Sigmoid colon (tissue), 7 donors: ENCODE measurements at places on chromosomes 1 and 21. TPM values are rescaled to one million over a fixed set of nuclear protein-coding genes. Genes with fewer than 3 reads are reported as not detected.

- no peak for DNase-seq
Observed at GRCh38 chr1:12473596-12474362, 144.2 kb downstream of the DHRS3 start.

DNA sequence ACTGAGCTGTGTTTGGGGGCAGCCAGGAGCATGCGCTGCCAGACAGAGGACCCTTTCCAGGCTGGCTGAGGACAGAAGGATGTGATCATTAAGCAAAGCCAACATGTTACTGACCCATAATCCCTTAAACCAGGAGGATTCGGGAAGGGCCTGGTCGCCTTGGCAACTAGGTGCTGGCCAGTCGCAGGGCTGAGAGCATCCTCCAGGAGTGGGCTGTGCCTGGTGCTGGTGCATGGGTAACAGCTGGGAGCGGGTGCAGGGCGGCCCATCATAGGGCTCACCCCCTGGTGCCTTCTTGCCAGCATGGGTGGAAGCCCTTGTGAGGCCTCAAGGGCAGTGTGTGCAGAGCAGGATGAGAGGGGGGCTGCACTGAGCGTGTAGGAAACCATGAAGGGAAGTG, 17.2 kb downstream of the CDK18 start:
- DNase-seq = no peak

Gene REG4
- not detected for total RNA-seq

GRCh38 chr1:170049176-170049800, 25.2 kb downstream of the KIFAP3 start:
- DNase-seq = no peak
